Hepatocyte (in vitro differentiated cells): ENCODE measurements at places on chromosomes 1 and 21. TPM values are rescaled to one million over a fixed set of nuclear protein-coding genes. Genes with fewer than 3 reads are reported as not detected.

Gene ATP1A4
- 0.45 and 2.2 TPM in 2 replicates for polyA plus RNA-seq

Gene SH3GLB1
- polyA plus RNA-seq, result 84.6 and 89.1 TPM in 2 replicates

Gene CLCA1
- 2.0 and 3.5 TPM in 2 replicates for polyA plus RNA-seq

Gene HCRTR1
- polyA plus RNA-seq, result 0.68 TPM in 1 of 2 replicates, not detected in the other

Gene C8B
- 7.4 and 29.0 TPM in 2 replicates for polyA plus RNA-seq

Gene SCCPDH
- 39.3 and 44.8 TPM in 2 replicates for polyA plus RNA-seq

Gene SLAMF6
- not detected in 2 replicates for polyA plus RNA-seq

Gene FCRL1
- not detected in 2 replicates for polyA plus RNA-seq

Gene DENND2C
- 1.4 and 1.8 TPM in 2 replicates for polyA plus RNA-seq

Gene JAM2
- 3.6 and 4.9 TPM in 2 replicates for polyA plus RNA-seq

Gene CNTN2
- polyA plus RNA-seq, result 0.49 TPM in 1 of 2 replicates, not detected in the other

Gene DCDC2B
- 0.17 and 0.96 TPM in 2 replicates for polyA plus RNA-seq

Gene LCE1C
- not detected in 2 replicates for polyA plus RNA-seq

Gene OR2L8
- not detected in 2 replicates for polyA plus RNA-seq

Gene PCP4L1
- polyA plus RNA-seq, result 1.4 and 1.7 TPM in 2 replicates

Gene OR6F1
- not detected in 2 replicates for polyA plus RNA-seq

Gene DDAH1
- polyA plus RNA-seq, result 17.2 and 19.5 TPM in 2 replicates

Gene GNAT2
- 0.18 and 0.19 TPM in 2 replicates for polyA plus RNA-seq

Gene TRIM58
- 0.05 TPM in 1 of 2 replicates, not detected in the other for polyA plus RNA-seq

Gene DMRTA2
- not detected in 2 replicates for polyA plus RNA-seq

Gene SPTA1
- polyA plus RNA-seq, result 1.1 TPM in 1 of 2 replicates, not detected in the other

Gene HCN3
- polyA plus RNA-seq, result 5.6 and 8.2 TPM in 2 replicates

Gene RGS1
- polyA plus RNA-seq, result 4.0 and 5.6 TPM in 2 replicates

Gene LCE4A
- not detected in 2 replicates for polyA plus RNA-seq

Gene PODN
- 4.9 and 9.2 TPM in 2 replicates for polyA plus RNA-seq

Gene ESPN
- polyA plus RNA-seq, result 48.4 and 65.7 TPM in 2 replicates

Gene KRTAP12-4
- not detected in 2 replicates for polyA plus RNA-seq

Gene CD1B
- polyA plus RNA-seq, result not detected in 2 replicates

Gene NLRP3
- polyA plus RNA-seq, result not detected in 2 replicates

Gene ERICH3
- 0.34 TPM in 1 of 2 replicates, not detected in the other for polyA plus RNA-seq

Gene IFI16
- 31.8 and 35.6 TPM in 2 replicates for polyA plus RNA-seq

Gene PTGFR
- polyA plus RNA-seq, result 1.1 and 1.9 TPM in 2 replicates

Gene NPR1
- polyA plus RNA-seq, result 3.0 and 4.3 TPM in 2 replicates

Gene RGS16
- polyA plus RNA-seq, result 7.6 and 18.1 TPM in 2 replicates

Gene FALEC
- polyA plus RNA-seq, result 0.39 TPM in 1 of 2 replicates, not detected in the other

Gene CFHR2
- 6.8 and 9.6 TPM in 2 replicates for polyA plus RNA-seq

Gene MIGA1
- polyA plus RNA-seq, result 8.8 and 8.9 TPM in 2 replicates

Gene SH3BGR
- 2.5 and 2.8 TPM in 2 replicates for polyA plus RNA-seq

Gene ZNF648
- 0.06 TPM in 1 of 2 replicates, not detected in the other for polyA plus RNA-seq

Gene SYT11
- polyA plus RNA-seq, result 0.39 and 0.71 TPM in 2 replicates

Gene C1orf53
- 14.4 and 15.7 TPM in 2 replicates for polyA plus RNA-seq

Gene SLAMF1
- polyA plus RNA-seq, result 2.1 and 2.3 TPM in 2 replicates

Gene L1TD1
- polyA plus RNA-seq, result 0.53 and 1.3 TPM in 2 replicates

Gene NEGR1
- polyA plus RNA-seq, result 0.47 and 1.0 TPM in 2 replicates
